ENCODE measurements at places on chromosomes 3 and 15.

DNA sequence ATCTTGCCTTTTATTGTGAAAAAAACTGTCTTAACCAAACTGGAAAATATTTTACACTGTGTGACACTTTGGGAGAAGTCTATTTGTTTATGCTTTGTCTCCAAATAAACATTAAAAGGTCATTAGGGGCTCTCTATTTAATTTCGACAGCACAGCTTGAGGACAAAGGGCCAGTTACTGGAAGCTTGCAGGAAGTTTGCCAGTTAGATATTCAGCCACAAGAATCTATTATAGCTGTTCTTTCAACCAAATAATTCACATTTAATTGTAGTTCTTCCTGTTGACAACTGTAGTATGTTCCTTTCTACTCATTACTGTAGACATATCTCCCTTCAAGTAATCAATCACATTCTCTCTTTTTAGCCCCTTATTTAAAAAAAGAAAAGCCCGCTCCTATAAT lies 6.1 kb downstream of the CP start:
- DNase-seq, result no peak

DNA sequence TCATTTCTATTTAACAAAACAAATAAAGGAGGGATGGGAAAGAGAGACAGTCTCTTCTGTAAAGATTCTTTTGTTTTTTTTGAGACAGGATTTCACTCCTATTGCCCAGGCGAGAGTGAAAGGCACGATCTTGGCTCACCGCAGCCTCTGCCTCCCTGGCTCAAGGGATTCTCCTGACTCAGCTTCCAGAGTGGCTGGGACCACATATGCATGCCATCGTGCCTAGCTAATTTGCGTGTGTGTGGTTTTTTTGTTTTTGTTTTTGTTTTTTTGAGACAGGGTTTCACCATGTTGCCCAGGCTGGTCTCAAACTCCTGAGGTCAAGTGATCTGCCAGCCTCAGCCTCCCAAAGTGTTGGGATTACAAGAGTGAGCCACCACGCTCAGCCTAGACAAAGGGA lies 23.3 kb downstream of the STAG1 start:
- no peak for DNase-seq

GRCh38 chr3:21645121-21645897 lies 105.7 kb downstream of the ZNF385D start:
- no peak for DNase-seq

- no peak for DNase-seq
Observed at GRCh38 chr3:172519740-172520139, 3.5 kb downstream of the TNFSF10 start.

DNA sequence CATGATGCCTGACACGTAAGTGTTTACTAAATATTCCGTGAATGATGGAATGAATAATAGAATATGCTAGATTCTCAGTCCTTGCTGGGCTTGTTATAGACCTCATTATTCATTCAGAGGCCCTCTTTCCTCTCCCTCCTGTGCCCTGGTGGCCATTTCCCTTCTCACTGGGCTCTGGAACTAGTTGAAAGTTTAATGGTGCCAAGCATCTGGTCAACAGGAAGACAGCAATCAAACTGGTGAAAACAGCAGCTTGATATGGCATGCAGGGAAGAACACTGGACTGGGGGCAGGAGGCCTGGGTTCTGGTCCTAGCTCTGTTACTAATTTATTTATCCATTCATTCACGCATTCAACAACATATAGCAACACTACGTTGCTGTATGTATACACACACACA lies 3.7 kb upstream of the APOD start:
- DNase-seq, result no peak

DNA sequence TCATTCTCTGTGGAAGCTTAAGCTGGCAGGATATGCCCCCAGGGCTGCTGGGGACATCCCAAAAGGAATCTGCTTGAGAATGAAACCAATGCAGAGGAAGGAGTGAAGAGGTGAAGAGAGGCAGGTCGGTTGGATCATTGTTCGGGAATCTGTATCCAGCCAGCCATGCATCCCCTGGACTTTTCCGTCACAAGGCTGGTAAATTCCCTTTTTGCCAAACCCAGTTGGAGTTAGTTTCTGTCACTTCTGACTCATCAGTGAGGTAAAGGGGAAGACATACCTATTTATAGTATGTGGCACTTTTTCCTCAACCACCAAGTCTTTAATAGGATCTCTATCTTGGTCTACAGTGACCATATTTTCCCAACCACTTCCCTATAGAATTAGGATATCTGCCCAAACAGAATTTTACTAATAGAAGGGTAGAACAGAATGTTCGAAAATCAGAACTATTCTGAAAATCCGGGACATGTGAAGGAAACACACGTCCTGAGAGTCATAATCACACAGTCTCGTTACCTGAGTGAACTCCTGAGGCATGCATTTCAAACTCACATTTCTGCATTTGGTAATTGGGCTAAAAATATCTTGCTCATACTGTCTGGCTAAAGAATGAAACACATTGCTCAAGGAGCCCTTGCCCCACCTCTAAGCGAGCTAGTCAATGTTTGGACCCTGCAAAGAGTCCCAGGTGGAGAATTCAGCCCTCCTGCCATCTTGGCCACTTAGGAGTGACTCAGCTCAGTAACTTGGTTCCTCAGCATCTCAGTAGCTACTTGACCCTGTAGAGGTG lies 289.7 kb upstream of the ADAMTS9 start:
- no peak for DNase-seq

- DNase-seq, result no peak
Observed at GRCh38 chr3:108838436-108838835, 15.8 kb downstream of the TRAT1 start.

DNA sequence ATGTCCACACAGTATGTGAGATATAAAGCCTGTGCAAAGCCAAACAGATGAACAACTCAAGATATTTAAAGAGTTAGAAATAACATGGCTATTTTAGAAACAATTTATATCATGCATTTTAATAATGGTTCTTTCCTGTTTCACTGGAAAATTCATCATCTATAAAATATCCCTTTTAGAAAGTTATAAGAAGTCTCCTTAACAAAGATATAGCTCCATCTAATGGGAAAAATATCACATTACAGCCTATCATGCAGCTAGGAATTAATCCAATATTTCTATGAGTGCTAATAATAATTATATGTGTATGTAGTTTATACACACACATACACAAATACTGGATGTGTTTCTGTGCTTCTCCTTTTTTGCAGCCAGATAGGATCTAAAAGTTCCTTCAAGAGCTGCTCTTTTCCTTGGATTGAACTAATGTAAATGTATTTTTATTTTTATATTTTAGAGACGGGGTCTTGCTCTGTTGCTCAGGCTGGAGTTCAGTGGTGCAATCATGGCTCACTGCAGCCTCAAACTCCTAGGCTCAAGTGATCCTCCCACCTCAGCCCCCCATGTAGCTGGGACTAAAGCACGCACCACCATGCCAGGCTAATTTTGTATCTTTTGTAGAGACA lies 21.6 kb downstream of the RPL22L1 start:
- no peak for DNase-seq

GRCh38 chr3:9536212-9536611 lies 17.4 kb downstream of the LHFPL4 start:
- DNase-seq, result no peak

GRCh38 chr3:126525091-126525852 lies 1.3 kb downstream of the CHST13 start:
- no peak for DNase-seq

DNA sequence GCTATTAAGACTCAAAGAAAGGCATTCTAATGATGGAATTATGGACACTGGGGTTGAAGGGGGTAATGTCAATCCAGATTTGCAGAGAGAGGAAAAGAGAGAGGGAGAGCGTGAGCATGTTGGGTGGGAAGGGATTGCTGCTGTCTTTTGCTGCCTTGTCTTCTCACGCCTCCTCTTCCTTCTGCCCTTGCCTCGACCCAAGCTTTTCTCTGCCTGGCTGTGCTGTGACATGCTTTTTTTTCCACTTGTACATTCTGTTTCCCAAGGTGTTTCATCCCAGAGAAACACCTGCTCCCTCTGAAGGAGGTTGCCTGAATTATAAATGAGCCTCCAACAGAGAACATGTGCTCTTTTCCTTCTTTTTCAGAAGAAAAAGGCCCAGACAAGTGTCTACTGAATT lies 80.3 kb downstream of the BDH1 start:
- DNase-seq, result no peak

DNA sequence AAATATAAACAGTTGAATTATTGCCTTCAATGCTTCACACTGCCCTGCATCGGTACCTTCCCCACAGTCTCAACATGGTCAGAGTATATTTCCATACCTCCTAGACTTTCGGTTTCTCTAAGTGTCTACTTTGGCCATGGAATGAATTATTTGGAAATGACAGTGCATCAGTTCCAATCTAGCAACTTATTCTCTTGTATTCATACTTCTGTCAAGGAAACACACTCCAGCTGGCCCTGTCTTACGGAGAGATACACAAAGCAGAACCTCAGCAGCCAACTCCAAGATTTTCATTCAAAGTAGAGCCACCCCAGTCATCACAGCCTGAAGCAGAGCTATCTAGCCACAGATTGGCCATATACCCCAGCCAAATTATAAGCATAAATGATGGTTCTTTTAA lies 518.4 kb upstream of the UBE2E2 start:
- DNase-seq, result no peak

GRCh38 chr3:61460636-61461035 lies 100.7 kb upstream of the PTPRG start:
- no peak for DNase-seq

Data from WTC11 (cell line).